ENCODE measurements at places on chromosomes 13 and 19.

DNA sequence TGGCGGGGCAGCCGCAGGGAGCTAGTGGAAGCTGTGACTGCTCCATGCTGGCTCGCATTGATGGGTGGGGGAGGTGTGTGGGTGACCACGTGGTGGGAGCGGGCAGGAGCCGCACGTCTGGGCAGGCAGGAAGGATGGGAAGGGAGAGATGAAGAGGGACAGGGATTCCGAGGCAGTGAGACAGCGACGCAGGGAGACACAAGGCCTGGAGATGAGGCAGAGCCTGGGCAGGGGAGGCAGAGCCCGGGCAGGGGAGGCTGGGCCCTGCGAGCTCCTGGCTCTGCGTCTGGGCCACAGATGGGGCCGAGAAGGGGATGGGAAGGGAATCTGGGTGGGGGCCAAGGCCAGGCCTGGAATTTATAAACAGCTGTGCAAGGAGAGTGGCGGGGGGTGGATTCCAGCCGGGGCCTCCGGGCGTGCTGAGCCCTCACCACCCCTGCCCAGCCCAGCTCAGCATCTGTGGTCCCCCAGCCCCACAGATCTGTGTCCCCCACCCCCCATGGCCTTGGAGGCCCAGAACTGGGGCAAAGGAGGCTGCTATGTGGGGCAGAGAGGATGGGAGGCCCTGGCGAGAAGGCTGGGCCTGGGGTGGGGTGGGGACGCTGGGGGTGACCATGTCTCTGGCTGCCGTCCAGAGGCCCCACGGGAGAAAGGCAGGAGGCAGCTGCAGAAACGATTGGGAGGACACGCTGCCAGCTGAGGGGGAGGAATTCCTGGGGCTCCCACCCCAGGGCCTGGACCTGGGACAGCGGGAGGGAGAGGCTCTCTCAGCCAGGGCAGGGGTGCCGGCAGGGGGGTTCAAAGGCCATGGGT, 6.0 kb downstream of the EHD2 start:
- DNase-seq, result peak; percentile 97

DNA sequence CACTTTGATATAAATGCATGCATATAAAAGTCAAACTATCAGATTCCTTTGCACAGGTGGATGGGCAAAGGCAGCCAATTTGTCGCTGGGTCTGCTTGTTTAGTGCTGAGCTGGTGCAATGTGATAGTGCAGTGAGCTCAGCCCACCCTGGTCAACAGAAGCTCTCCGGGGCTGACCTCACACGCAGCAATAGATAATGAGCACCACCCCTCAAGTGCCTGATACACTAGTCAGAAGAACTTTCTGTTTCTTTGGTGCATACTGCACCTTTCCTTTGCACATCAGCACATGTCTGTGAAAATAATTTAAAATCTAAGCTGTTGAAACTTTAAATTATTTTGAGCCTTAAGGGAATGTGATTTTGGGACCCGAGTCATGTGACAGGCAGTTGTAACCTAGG, 20.2 kb downstream of the ATP8A2 start:
- no peak for DNase-seq

DNA sequence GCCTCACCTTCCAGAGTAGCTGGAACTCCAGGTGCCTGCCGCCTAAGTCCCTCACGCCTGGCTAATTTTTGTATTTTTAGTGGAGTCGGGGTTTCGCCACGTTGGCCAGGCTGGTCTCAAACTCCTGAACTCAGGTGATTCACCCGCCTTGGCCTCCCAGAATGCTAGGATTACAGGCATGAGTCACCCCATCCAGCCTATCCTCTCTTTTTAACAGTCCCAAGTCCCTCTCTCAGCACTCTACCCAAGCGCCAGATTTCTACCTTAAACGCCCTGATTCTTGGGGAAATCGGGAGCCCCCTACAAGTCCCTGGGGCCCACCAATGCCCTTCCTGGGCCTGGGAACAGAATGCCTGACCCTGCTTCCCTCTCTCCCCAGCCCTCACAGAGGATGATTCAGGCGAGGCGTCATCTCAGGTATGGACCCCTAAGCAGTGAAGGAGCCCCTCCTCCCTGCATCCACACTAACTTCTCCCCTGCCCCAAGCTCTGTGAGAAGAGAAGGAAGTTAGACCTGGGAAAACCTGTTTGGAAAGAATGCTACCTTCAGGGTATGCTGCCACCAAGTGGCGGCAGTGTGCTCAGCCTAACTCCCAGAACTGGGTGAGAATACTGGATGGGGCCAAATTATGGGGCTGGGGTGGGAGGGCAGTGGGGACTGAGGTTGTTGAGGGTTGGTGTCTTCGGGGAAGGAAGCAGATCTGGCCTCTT, 20.8 kb upstream of the EBI3 start:
- no peak for DNase-seq

DNA sequence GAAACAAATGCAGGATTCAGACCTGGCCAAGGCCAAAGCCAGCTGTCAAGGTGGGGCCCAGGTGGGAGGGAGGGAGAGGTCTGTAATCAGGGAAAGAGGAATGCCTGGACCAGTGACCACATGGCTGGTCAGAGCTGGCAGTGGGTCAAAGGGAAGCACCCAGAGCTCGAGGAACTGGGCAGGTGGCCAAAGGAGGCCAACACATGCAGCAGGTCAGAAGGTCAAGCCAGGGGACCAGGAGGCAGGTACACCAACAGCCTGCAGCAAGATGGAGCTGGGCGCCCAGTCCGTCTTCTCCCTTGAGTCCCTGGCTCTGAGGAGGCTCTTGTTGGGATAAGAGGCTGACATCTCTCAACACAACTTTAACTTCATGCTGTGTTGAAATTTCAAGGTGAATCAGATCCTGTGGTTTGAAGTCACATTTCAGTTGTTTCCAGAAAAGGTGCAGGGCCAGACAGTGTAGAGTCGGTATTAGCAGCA, 17.1 kb downstream of the GPATCH1 start:
- DNase-seq, result no peak

- no peak for DNase-seq
Observed at GRCh38 chr13:52852444-52852843, 4.0 kb upstream of the PCDH8 start.

DNA sequence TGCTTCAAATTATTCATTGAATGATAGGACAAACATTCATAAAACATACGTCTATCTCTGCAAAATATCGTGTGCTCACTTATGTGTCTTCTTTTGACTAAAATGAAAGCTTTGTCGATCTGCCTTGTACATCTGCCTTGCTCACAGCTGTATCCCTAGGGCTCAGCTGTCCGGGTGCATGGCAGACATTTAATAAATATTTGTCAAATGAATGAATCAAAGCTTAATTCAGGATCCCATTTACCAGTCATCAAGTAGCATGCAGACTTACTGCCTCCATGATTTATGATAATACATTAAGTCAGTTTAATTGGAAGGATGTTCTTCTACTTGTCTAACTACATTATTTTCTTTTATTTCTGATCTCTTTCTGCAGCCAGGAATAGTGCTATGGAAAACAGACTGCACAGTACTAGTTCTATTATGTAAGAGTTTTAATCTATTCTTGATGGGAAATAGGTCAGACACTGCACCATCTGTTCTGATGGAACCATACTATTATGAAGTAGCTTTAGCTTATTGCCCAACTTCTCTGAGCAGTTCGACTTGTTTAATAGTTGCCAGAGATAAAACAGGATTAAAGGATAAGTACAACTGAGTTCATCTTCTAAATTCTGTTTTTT, 13.2 kb downstream of the SLC46A3 start:
- no peak for DNase-seq

DNA sequence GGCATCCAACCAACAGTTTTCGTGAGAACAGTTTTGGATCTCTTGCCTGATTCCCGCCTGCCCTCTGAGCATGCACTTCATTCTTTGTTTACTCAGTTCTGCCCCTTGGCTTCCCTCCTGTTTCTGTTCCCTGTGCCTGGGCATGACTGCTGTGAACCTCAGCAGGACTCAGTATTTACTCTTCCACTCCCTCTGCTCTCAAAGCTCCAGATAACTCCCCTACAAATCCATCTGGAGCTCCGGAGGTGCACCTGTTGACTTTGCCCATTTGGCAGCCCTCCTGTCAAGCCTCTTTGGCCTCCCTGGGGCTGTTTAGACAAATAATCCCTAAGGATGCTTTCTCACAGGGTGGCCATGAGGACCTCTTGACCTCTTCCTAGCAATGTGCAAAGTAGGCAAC, 34.2 kb upstream of the ARGLU1 start:
- no peak for DNase-seq

DNA sequence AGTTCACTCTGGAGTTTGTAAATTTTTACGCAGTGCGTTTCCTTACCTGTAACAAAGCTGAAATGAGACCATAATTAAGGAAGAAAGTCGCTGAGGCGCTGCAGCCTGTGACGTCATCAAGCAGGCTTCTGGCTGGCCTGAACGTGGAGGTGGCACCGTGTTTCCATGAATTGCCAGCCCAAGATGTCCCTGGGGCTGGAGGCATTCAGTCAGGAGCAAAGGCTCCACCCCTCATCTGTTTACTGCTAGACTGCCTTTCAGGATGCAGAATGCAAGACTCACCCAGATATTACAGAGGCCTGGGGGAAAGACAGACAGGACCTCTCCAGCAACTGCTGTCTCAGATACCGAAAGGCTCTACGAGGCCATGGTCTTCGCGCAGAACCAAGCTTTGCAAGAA, 424.6 kb downstream of the TSHZ3 start:
- DNase-seq, result no peak

GRCh38 chr19:55377356-55378131, 918 bp downstream of the TMEM190 start:
- no peak for DNase-seq

DNA sequence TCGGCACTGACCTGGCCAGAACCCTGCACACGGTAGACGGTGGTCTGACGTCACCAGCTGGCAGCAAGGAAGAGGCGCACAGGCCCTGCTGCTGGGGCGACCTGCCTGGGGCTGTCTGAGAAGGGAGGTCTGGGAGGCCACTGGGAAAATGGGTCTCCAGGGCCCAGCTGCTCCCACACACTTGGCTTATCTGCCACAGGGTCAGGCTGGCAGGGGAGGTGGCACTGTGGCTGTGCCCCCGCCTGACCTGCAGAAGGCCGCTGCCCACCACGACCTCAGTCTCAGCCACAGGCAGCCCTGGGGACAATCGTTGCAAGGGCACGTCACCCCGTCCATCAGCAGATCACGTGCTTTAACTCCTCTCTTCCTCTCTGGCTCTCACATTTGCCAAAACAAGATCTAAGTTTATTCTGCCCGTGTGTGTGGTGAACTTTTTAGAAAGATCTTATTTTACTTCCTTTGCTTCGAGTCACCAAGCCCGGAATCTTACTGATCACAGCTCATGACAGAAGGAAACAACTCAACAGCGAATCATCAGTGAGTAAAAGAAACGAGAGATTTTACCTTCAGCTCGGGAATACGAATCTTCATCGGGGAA, 45.2 kb upstream of the RANBP3 start:
- DNase-seq, result peak; percentile 57

GRCh38 chr19:12872941-12873890, 8.0 kb downstream of the DNASE2 start:
- DNase-seq, result no peak

DNA sequence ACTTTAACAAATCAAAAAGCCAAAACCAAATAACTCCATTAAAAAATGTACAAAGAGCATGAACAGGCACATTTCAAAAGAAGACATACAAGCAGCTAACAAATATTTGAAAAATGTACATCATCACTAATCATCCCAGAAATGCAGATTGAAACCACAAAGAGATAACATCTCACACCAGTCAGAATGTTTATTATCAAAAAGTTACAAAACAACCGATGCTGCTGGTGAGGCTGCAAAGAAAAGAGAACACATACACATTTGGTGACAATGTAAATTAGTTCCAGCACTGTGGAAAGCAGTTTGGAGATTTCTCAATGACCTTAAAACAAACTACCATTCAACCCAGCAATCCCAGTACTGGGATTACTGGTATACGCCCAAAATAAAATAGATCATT, 756.0 kb upstream of the PCDH20 start:
- no peak for DNase-seq

- DNase-seq, result no peak
Observed at GRCh38 chr13:24460256-24460655, 52.3 kb downstream of the PARP4 start.

- DNase-seq, result no peak
Observed at GRCh38 chr13:88395804-88396203, 724.6 kb downstream of the SLITRK5 start.

DNA sequence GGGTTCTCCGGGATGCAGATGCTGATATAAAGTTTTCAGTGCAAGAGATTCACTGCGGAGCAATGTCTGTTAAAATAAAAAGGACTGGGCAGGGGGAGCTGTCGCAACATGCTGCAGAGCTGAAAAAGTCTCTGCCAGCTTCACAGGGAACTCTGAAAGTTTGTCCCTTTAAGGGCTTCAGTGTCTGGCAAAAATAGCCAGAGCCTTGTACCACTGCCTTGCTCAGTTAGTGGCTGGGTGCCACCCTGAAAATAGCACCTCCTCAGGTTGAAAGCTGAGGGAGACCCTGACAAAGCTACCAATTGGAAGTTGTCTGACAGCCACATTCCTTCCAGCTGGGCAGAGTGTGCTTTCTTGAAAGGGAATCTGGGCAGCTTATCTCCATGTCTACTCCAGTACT, 3.0 kb upstream of the NDFIP2 start:
- no peak for DNase-seq

DNA sequence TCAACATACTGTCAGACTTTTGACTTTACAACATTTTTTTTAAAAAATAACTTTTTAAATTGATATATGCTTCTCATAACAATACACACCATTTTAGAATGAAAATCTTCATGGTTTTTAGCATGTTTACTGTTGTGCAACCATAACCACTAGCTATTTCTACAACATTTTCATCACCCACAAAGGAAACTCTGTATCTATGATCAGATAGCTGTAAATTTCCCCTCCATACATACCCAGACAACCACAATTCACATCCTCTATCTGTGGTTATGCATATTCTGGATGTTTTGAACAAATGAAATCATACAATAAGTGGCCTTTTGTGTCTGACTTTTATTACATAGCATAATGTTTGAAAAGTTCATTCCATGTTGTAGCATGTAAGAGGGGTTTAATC, 1666.0 kb downstream of the EFNB2 start:
- DNase-seq, result no peak

GRCh38 chr13:73987618-73988017, 146.6 kb downstream of the KLF12 start:
- DNase-seq, result no peak

DNA sequence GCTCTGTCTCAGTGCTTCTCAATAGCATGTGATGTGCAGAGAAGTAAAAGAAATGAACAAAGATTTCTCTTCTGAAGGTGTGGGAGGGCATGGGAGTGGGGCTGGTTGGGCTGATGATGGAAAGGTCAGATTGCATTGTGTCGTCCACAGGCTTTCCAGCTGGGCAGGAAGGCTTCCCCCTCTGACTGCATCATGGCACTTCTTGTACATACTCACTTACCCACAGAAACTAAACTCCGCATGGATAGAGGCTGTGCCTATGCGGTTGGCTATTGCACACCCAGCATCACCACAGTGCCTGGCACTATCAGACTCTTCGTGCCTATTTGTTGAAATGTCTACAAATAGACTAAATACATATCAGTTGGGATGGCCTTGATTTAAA, 24.4 kb upstream of the TNFSF11 start:
- DNase-seq, result no peak
